ENCODE measurements at places on chromosomes 13 and 19.

DNA sequence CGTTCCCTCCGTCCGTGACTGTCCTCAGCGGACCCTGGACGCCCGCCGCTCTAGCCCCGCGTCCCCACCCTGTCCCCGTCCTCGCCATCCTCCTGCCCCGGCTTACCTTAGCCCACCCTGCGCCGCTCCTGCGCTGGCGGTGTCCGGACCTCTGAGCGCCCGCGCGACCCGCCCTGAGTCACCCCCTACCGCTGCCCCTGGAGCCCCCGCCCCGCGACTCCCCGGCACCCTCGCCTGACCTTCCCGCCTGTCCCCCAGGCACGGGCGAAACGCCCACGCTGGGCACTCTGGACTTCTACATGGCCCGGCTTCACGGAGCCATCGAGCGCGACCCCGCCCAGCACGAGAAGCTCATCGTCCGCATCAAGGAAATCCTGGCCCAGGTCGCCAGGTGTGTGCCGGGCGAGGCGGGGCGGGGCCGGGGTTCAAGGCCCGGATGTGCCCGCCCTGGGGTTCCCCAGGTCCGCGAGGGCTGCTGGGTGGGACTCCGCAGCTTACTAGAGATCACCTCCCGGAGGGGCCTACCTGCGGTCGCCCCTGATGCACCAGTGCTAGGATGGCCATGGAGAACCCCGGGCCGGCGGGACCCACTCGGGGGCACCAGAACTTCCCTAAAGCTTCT, 5.1 kb downstream of the HMG20B start:
- DNase-seq, result no peak

DNA sequence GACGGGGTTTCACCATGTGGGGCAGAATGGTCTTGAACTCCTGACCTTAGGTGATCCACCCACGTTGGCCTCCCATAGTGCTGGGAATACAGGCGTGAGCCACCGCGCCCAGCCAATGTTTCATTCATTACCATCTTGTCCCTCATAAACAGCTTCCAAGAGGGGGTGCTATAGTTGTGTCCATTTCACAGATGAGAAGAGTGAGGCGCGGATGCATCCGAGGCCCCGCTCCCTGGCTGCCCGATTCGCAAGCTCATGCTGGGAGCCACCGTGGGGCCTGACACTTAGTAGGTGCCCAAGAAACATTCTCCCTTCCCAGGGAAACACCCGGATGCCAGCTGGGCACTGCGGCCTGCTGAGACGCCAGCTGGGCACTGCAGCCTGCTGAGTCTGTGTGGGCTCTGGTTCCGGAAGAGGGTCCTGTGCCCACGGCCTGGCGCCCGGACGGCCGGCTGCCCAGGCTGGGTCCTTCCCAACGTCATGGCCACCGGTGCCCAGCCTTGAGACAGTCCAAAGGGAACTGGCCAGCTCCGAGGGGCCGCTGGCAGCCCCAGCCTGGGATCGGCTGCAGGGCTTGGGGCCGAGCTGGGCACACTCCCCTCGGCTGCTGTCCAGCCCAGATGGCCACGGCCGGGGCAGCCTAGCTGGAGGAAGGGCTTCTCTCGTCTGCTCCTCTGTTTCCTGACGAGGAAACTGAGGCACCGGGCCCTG, 54.7 kb downstream of the NFIC start:
- DNase-seq, result no peak

DNA sequence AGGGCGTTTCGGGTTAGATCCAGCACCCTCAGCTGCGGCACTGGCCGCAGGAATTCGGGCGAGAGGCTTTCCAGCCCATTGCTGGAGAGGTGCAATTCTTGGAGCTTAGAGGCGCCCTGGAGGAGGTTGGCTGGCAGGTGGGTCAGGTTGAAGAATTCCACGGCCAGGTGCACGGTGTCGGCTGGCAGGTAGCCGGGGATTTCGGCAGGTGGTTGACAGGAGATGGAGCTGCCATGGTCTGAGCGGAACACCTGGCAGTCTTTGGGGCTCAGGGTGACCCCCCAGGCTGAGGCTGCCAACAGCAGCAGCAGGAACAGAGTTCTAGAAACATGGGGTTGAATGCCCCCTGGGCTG, 1.3 kb downstream of the LRG1 start:
- DNase-seq, result no peak

- no peak for DNase-seq
Observed at GRCh38 chr19:31600731-31601295, 251.6 kb upstream of the TSHZ3 start.

DNA sequence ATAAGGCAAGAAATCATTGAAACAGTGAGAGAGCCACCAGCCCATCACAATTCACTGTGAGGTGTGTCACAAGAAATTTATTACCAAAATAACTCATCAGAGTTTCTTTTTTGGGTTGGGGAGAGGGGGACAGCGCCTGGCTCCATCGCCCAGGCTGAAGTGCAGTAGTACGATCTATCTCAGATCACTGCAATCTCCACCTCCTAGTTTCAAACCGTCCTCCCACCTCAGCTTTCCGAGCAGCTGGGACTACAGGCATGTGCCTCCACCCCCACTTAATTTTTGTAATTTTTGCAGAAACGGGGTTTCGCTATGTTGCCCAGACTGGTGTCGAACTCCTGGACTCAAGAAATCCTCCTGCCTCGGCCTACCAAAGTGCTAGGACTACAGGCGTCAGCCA, 3.6 kb downstream of the IFNL1 start:
- DNase-seq, result no peak

- DNase-seq, result no peak
Observed at GRCh38 chr13:112692104-112692503, 2.3 kb downstream of the ATP11A start.

- no peak for DNase-seq
Observed at GRCh38 chr19:23542562-23542961, 144.4 kb downstream of the ZNF675 start.

DNA sequence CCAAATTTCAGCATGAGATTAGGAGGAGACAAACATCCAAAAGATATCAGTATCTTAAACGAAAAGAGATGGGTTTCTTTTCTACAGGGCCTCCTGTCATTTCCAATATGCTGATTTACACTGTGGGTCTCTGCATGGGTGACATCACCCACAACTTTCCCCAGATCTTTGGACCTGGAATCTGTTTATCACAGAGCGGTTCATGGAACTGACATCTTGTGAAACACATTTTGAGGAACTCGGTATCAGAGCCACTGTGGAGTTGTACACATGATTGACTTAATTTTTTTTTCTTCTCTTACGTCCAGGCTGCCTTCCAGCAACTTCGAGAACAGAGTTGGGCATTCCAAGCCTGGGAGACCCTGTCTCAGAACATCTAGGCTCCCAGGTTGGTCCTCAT, 80.2 kb upstream of the SERP2 start:
- DNase-seq, result no peak

DNA sequence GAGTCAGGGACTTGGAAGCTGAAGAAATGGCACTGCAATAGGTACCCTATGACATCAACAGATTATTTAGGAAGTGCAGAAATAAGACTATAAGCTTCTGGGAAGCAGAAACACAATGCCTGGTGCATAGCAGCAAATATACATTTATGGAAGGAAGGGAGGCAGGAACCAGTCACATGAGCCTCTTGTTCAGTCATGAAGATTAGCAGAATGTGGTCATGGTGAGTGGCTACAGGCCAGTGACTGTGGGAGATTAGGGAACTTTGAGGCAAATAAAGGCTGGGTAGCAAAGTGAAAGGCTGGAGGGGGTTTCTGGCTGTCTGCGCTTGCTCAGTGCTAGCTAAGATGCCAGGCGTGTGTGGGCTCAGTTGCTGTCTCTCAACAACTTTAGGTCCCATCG, 96.3 kb downstream of the EPSTI1 start:
- no peak for DNase-seq

GRCh38 chr13:88031980-88032559, 360.9 kb downstream of the SLITRK5 start:
- no peak for DNase-seq

DNA sequence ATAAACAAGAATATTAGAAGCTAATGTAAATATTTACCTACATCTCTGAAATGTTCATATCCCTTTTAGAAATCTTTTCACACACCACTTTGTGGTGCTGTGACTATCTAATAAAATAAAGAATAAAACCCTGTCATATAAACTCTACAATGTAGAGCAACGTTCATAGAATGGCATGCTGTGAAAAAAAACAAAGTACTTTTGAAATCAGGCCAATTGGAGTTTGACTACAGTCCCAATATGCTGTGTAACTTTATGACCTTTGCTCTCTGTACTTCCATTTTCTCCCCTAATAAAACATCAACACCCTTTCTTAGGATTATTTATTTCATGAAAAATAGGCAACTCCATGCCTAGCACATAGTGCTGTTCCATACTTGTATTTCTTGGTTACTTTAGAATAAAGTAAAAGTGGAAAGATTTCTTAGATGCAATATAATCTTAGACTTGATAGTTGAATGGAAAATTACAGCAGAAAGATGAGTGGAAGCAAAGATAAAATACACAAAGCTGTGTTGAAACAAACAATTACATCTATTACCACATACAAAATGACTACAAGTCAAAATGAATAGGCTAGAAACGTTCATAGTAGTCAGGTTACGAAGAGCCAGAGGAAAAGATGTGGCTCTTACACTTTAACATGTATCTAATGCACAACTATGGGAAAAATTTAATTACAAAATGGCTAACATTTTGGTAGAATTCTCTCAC, 613.2 kb upstream of the SLITRK5 start:
- no peak for DNase-seq

DNA sequence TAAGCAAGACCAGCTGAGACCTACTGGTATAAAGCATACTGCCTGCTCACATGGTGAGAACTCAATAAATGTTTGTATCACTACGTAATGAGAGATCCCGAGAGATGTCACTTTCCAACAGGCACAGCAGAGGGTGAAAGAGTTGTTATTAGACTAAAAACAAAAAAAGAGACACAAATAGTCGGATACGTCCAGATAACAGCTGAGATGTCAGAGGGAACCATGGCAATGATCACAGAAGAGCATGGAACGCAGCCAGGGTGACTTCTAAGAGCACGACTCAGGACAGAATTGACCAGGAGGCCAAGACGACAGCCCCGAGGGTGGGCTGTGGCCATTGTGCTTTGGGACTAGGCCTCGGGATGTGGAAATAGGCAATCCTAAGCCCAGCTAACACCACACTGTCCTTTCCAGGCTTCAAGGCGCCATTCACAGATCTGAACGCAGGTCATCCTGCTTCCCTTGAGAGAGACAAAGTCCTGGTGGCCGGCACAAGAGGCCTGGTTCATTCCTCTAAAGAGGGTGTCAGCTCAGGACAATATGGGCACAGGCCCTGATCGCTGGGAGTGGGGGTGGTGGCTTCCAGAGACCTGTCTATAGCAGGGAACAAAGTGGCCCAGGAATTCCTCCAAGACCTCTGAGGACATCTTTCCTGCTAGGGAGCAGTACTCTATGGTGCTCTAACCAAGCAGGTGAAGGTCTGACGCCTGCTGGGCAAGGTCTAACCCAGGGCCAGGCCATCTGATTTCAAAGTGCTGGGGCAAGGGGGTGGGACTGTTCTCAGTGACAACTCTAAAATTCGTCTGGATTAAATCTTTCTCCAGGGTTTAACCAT, 3.2 kb downstream of the SH3GL1 start:
- DNase-seq, result no peak

DNA sequence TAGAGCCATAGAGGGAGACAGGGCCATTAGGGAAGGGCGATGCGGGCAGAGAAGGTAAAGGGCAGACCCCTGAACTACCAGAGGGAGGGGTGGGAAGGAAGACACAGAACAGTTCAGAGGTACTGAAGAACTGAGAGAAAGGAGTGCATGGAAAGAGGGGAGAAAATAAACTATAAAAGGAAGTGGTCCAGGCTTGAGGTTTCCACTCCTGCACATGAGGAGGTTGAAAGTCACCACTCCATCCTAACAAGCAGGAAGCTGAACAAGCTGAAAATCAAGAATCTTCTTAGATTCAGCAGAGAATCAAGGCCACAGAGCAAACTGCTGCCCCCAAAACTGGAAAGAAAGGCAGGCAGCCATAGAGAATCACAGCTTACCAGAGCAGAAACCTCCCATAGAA, 45.1 kb downstream of the MIPEP start:
- DNase-seq, result no peak

- no peak for DNase-seq
Observed at GRCh38 chr13:110258876-110259631, 47.9 kb downstream of the COL4A1 start.

- DNase-seq, result no peak
Observed at GRCh38 chr19:29367791-29368222, 154.9 kb upstream of the UQCRFS1 start.

DNA sequence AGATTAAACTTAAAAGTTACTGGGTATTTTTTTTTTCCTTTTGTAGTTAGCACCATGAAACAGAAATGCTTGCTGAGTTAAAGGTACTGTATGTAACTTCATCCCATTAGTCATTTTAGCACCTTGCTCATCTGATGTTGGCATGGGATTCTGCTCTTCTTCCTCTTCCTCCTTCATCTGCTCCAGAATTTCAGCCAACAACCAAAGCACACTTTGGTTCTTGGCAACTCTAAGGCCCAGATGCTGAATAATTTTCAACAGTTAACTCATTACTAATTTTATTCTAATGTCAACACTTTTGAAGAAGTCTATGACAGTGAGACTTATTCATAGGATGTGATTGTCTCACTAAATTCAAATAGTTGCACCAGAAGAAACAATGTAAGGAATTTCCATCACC, 359.2 kb downstream of the KCTD12 start:
- no peak for DNase-seq

DNA sequence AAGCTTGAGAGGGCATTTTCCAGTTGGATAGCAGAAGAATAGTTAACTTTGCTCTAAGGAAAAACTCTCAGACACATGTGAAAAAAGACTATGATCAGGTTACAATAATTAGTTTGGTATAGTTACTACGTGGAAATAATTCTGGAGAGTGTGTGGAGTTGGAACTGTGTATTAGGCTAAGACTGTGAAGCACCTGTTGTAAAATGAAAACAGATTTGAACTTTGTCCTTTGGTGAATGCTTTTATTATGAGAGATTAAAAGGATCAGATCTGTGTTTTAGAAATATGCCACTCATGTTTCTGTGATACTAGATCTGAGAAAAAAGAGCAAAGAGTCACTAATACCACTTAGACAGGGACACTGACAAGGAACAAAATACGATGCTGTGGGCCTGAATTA, 807.5 kb upstream of the ATXN8OS start:
- no peak for DNase-seq

GRCh38 chr19:58562122-58563033, 4.0 kb upstream of the UBE2M start:
- DNase-seq, result no peak

GRCh38 chr19:33348301-33349010, 25.1 kb upstream of the CEBPG start:
- no peak for DNase-seq

GRCh38 chr19:23394511-23394910, 760 bp downstream of the ZNF91 start:
- DNase-seq, result no peak

- peak; percentile 57 for DNase-seq
Observed at GRCh38 chr19:2167896-2168618, 4.3 kb downstream of the DOT1L start.

GRCh38 chr19:55257461-55258420, 1.1 kb downstream of the PPP6R1 start:
- DNase-seq, result no peak

- no peak for DNase-seq
Observed at GRCh38 chr19:55392820-55393761, 7.4 kb downstream of the RPL28 start.
